ENCODE measurements at places on chromosomes 1 and 21.

- no peak for DNase-seq
Observed at GRCh38 chr1:236343246-236343870, 50.7 kb upstream of the EDARADD start.

DNA sequence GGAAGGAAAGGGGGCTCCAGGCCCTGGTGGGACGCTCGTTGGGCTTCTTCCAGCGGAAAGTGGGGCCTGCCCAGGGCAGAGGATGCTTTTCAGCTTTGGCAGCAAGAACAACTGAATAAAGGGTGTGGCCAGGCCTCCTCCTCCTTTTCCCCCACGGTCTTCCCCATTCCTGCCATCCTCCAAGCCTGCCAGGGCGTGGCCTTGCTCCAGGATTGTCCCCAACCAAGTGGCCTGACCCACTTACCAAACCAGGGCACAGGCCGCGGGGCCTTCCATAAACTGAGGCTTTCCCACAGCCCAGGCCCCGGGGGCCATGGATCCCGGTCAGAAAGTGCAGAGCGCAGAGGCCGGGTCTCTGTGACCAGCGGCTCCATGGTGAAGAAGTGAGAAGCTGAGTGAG lies 33.6 kb downstream of the CASZ1 start:
- no peak for DNase-seq

- DNase-seq = no peak
Observed at GRCh38 chr1:176648556-176648955, 185.6 kb downstream of the PAPPA2 start.

- DNase-seq = peak; percentile 33
Observed at GRCh38 chr1:97277891-97278654, 556.5 kb downstream of the PTBP2 start.

DNA sequence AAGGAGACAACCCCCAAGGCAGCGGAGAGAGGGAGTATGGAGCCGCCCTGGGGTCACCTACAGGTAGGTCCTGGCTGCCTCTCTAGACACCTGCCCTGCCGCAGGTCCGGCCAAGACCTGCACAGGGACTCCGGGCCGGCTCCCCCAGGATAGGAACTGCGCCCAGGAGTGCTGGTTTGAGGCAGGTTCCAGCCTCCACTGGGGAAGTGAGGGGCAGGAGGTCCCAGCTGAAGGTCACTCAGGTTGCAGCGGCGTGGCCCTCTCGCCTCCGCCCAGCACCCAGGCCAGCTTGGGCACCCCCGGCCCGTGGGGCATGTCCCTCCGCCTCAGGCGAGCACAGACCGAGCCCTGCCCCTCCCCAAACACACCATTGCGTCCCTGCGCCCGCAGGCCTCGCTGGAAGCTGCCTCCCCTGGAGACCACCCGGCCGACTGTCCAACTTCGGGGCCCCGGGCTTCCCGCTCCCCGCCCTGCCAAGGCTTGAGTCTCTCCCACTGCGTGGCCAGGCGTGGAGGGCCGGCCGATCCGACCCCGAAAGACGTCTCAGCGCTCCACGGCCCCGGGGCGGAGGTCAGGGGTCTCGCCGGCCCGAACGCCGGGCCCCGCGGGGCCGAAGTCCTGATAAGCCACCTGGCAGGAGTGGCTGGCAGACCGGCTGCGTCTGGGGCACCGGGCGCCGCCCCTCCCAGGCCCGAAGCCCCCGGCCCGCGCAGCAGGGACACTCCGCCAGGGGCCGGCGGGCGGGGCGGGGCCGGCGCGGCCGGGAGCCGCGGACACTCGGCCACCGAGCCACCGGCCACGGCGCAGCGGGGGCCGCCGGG lies 1.4 kb upstream of the SKI start:
- no peak for DNase-seq

DNA sequence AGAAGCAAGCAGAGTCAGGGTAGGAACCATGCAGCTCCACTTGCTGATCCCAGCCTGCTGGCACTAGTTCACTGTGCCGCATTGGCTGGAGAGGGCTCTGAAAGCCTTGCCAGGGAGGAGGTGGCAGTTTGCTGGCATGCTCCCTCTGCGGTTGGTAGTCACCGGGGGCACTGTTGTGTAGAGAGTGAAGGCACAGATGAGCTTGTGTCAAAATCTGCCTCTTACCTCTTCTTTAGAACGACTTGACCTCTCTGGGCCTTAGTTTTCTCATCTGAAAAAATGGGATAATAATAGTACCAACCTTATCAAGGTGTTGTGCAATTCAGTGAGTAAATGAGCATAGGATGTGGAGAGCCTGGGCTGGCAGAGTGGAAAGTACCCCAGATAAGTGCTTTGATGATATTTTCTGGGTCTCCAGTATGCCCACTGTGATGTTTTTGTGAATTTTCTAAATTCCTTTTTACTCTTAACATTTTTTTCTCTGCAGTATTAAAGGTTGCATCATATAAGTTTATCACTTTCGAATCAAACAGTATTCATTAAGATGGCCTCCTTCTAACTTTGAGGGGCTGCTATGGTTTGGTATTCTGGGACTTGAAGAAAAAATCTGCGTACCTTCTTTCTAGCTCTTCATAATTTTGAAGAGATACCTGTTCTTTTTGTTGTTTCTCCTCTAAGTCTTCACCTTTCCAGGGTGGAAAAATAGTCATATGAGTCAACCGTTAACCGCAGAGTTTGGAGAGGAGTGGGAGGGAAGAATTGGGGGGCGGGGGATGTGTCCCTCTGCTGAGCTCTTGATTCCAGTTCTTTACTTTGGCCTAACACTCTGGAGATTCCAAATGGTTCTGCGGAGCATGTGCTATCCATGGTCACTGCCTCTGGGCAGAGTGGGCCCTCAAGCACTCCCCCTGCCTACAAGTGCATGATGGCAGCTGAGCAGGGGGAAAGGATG lies 26.8 kb downstream of the SZRD1 start:
- DNase-seq = no peak

GRCh38 chr1:7418442-7419080 lies 352.5 kb upstream of the VAMP3 start:
- DNase-seq = no peak

DNA sequence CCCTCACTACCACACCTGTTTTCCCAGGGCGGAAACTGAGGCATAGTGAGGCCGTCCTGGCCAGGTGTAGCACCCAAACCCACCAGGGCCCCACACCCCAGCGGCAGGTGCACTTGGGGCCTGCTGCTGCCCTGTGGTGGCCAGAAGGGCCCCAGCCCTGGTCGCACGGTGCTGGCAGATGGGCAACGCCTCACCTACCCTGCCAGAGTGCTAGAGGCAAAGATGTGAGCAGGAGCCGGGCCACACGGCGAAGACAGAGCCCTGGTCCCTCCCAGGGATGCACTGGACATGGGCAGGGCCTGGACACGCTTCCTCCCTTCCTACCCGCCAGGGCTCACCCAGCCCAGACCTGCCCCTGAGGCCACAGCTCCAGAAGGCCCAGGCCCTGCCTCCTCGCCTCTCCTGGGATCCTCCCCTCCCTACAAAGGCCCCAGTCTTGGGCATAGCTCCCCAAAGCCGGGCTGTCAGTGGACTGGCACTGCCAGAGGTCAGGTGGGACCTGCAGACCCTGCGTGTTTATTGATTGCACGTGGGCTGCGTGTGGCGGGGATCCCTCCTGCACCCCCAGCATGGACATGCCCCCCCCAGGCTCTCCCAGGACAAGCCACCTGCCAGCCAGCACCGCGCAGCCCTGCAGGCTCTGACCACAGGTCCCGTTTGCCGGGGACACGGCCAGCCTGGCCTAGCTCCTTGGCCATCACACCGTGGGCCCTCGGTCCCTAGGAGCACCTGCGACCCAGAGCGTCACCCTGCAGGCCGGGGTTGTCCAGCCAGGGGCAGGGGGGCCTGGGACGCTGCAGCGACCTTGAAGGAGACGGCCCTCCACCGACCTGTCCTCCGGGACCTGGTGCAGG lies 44.1 kb downstream of the MEGF6 start:
- no peak for DNase-seq

- no peak for DNase-seq
Observed at GRCh38 chr1:165355139-165355976, 1.2 kb downstream of the LMX1A start.

DNA sequence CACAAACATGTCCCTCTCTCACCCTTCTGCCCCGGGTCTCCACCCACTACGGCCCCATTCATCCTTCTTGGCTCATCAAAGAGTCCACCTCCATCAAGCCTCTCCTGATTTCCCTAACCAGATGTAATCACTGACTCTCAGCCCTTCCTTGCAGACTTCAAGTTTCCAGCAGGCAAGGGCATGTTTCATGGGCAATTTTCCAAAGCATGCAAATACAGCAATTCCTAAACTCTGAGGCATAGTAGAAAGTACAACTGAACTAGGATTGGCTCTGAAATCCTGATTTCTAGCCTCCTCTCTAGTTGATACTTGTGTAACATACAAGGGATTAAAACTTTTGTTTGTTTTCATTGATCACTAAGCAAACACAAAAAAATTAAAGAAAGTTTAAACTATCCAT lies 109.1 kb upstream of the GADD45A start:
- DNase-seq = no peak

GRCh38 chr1:39043513-39043912 lies 17.4 kb downstream of the NDUFS5 start:
- no peak for DNase-seq

DNA sequence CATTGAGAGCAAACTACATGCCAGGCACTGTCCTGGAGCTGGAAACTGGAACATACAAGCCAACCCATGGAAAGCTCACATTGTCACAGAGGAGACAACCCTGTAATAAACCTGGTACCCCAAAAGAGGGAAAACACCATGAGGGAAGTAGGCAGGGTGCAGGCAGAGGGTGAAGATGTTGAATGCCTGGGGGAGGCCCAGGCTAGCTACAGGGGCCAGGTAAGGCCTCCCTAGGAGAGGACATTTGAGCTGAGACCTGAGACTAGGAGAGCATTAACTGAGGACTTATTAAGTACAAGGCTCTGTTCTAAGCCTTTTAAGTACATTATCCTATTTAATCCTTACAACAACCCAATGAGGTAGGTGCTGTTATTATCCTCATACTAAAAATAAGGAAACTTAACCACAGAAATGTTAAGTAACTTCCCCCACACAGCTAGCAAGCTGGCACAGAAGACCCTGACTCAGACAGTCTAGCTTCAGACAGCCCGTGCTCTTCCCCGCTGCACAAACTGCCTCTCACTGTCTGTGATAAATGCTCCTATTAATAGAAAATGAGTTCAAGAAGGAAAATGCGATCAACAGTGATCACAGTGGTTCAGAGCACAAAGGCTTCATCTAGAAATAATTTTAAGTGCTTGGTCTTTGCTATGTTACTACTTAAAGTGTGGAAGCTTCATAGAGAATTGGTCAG lies 41.8 kb downstream of the ZNF281 start:
- no peak for DNase-seq

DNA sequence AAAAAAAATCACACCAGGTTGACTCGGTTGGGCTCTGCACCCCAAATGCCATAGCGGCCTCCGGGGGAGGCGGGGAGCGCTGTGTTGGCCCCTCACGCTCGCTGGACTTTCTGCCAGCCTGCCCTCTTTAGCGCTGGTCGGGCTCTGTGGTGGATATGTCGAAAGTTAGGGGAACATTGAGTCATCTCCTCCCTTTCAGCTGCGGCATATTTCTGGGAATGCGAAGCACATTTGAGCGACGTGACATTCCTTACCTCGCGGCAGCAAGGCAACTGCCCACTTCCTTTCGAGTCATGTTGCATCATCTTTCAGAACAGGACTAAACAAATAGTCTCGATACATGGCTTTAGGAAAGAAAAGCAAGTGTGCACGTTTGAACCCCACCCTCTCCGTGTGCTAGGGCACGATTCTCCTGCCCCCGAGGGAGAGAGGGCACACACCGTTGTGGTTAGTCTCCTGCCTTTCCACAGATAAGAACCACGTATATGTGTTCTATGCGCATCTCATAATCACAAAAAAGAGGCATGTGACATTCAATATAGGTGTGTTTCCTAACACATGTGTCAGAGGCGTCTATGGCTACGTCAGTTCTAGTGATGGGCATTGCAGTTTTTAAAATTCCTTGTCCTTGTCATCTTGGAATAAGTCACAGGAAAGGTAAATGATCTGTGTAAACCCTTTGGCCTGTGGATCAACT lies 105.9 kb upstream of the SLC45A1 start:
- peak; percentile 96 for DNase-seq

- DNase-seq = no peak
Observed at GRCh38 chr1:228062085-228062791, 20.3 kb upstream of the ARF1 start.

DNA sequence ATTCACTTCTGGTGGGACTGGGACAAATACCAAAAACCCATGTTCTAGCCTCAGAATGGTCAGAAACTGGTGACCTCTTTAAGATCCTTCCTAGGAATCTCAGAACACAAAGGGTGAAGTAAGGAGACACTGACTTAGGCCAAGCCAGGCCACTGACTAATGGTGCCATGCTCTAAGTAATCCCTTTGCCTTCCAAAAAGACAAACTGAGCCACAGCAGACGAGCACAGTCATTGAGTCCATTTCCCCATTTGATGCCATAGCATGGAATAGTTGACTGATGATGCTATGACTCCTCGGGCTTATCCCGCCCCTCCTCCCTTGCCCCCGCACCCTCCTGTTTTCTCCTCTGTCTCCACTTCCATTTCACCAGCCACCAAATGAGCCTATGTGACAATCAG lies 145.8 kb upstream of the ZNF648 start:
- no peak for DNase-seq

GRCh38 chr1:36502616-36503015 lies 19.9 kb upstream of the CSF3R start:
- DNase-seq = no peak

DNA sequence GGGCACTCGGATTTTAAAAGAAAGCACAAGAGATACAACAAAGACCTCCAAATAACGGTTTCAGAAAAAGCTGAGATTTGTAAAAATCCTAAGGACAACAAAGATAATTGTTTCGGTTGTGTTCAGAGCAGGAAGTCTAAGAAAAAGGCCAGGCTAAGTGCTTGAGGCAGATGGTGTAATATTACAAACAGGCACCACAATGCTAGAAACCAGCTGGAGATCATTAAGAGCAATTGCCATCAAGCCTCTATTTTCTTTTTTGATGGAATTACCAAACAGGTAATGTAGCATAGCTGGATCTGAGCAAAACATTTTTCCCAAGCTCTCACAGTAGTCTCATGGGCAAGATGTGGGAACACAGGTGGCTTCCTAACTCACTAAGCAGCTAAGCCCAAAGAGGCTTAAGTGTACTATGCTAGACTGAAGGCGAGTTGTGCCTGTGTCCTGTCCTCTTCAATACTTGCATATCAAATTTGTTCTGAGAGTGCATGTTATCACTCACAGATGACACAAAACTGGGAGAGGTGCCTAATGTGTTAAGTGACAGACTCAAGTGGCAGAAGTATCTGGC lies 161.6 kb downstream of the GLUL start:
- DNase-seq = no peak

- DNase-seq = peak; percentile 1
Observed at GRCh38 chr21:37130971-37131370, 57.9 kb downstream of the TTC3 start.

DNA sequence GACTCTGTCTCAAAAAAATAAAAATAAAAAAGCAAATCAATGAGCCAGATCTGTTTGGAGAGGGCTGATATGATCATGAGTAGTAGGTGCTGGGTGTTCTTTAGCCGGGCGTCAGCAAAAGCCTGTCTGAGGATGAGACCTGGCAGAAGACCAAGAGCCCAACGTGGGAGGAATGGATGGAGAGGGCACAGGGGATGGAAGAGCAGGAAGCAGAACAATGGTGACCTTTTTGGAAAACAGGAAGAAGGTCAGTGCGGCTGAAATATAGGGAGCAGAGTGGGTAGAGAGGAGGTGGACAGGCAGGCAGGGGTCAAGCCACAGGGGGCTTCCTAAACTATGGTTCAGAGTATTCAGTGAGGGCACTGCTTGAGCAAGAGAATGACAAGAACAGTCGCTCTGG lies 30.9 kb downstream of the VWA5B1 start:
- no peak for DNase-seq

- DNase-seq = peak; percentile 13
Observed at GRCh38 chr1:95023399-95024043, 49.2 kb downstream of the ALG14 start.
